ENCODE measurements at places on chromosomes 6 and 20.

DNA sequence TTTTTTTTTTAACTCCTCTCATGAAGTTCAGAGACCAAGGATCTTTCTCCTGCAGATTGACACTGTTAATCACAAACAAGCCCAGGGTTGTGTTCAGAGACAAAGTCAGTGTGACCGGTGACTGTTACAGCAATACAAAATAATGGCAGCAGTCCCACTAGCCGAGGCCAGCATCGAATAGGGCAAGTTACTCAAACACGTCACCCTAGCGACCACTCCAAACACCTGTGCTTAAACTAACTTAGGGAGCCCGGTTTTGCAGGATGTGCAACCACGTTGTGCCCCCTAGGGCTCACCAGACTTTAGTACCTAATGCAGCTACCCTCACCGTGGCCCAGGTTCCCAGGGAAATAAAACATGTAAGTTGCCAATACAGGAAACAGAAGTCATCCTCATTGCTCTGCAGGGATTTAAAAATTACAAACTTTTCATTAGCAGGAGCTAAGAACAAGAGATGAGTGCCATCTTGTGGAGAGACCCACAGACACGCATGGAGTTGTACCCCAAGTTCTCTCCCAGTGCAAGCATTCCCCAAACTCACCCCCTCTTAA lies 38.1 kb downstream of the FAM50B start:
- DNase-seq: no peak

DNA sequence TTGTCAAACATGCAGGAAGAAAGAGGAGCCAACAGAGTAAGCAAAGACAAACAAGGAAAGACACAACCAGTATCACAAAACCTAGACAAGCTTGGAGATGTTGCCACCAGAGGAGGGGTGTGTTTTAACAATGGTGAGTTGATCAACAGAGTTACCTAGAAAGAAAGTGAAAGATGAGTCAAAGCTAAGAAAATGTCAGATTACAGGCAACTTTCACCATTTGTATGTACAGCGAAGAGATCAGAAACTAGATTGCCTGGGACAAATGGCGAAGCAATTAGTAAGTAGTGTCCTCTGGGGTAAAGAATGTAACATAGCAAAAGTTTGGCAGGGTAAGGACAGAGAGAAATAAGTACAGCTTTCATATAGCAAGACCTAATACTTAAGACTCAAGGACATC lies 51.6 kb upstream of the POU3F2 start:
- no peak for DNase-seq

DNA sequence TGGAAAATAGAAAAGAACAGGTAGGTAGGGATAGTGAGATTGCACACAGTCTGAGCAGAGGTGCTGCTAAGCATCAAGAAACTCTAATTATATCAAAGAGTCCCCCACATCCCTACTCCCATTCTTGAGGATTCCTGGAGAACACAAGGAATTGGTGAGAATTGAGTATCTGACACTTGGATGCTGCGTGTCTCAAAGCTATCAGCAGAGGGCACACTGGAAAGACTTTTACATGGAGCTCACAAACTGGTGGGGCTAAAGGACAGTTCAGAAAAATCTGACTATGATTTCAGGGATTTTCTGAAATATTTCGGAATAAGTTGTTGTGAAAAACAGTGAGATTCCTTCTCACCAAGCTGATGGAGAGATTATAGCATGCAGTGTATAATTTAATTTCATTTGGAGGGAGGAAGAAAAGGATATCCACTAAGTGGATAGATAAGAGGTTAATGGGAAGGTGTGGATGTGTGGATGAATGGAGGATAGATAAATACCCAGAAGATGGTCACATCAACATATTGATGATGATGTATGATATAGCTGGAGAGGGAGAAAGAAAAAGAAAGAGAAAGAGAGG lies 215.4 kb upstream of the DEFB112 start:
- DNase-seq: no peak

GRCh38 chr20:13333036-13333435 lies 112.0 kb downstream of the ISM1 start:
- no peak for DNase-seq

DNA sequence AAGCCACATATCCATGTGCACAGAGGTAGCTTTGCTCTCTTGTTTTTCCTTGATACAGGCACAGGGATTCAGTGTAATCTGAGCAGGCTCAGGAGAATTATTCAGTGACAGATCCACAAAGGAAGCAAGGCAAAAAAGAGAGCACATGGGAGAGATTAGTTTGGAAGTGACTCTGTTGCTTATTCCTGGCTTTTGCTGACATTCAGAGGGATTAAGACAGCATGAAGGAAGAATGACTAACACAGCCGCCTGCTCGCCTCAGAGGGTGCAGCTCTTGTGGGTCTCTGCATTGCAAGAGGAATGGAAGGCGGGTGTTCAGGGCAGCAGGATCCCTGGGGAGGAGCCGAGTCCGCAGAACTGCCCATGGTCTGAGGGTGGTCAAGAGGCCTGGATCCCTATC lies 203.4 kb upstream of the KCNQ5 start:
- DNase-seq: no peak

DNA sequence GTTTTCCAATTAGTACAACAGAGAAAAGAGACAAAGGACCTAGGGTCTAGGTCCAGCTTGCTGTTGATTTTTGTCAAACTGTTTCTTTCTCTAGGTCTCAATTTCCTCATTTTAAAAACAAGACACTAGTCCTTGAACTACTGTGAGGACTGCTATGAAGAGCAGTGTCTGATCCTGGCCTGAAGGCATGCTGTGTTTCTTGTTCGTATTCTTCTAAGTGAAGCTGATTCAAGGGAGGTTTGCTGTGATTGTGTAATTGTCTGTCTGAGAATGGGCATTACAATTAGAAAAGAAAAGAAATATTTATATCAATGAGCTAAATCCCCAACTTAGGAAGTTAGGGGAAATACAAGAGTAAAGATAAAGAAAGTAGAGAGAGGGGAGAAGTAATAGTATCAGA lies 228.2 kb upstream of the SUPT3H start:
- DNase-seq: no peak

GRCh38 chr6:154070041-154070440 lies 31.0 kb downstream of the OPRM1 start:
- DNase-seq: no peak

DNA sequence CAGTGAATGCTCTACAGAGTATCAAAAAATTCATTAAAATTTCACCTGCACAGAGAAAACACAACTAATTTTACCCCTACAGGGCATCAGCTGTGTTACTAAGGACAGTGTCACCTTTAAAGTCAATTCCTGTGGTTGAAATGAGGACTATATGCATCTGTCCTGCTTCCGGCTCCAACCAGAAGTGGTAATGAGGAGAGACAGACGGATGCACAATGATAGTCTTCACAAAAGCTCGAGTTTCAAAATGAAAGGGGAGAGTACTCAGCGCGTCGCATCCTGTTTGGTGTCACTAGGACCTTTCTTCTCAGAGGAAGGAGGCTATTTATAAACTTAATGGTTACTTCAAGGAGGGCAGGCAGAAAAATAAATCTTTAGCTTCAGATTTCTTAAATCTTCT lies 86.5 kb downstream of the LYRM4 start:
- peak; percentile 92 for DNase-seq

DNA sequence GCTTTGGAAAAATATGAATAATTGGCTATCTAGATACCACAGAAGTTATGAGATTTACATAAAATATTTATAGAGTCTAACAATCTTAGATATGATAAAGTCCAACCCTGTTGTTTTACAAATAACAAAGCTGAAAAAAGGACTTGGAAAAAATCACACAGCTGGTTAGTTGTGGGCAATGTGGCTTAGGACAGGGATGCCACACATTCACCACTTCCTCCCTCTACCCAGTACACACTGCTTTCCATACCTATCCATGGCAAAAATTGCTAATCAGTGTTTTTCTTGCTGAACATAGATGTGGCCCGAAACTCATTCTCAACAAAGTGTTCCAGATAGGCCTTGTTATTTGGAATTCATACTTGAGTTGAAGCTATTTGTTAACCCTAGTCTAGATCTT lies 147.3 kb upstream of the BMP5 start:
- DNase-seq: no peak

- no peak for DNase-seq
These were observed 99.5 kb upstream of the SUPT3H start for GRCh38 chr6:45477278-45477677.

DNA sequence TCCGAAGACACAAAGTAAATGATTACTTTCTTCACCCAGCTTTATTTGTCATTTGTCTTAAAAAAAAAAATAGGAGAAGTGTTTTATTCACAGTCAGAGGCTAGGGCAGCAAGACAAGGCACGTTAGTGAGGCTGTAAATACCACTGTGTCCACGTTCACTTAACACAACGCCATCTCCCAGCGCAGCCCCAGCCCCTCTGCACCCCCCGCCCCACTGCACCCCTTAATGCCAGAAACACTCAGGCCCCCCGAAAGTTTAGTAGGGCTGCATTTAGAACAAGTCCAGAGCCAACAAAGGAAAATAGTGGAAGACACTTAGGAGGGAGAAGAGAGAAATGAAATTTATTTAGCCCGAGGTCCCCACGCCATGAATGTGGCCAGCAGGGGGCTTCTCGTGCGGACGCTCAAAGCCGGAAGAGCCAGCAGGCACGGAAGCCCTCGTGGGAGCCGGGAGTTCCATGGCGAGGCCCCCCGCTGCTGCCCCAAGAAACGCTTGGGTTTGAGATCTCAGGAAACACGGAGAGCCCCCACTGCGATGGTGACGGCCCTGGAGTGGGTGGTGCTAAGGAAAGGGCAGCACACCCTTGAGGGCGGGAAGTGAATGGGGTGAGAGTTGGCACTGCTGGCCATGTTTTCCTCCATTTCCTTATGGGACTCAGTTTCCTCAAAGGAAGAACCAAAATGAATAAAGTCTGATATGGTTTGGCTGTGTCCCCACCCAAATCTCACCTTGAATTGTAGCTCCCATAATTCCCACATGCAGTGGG lies 50.2 kb downstream of the IYD start:
- DNase-seq: peak; percentile 23

DNA sequence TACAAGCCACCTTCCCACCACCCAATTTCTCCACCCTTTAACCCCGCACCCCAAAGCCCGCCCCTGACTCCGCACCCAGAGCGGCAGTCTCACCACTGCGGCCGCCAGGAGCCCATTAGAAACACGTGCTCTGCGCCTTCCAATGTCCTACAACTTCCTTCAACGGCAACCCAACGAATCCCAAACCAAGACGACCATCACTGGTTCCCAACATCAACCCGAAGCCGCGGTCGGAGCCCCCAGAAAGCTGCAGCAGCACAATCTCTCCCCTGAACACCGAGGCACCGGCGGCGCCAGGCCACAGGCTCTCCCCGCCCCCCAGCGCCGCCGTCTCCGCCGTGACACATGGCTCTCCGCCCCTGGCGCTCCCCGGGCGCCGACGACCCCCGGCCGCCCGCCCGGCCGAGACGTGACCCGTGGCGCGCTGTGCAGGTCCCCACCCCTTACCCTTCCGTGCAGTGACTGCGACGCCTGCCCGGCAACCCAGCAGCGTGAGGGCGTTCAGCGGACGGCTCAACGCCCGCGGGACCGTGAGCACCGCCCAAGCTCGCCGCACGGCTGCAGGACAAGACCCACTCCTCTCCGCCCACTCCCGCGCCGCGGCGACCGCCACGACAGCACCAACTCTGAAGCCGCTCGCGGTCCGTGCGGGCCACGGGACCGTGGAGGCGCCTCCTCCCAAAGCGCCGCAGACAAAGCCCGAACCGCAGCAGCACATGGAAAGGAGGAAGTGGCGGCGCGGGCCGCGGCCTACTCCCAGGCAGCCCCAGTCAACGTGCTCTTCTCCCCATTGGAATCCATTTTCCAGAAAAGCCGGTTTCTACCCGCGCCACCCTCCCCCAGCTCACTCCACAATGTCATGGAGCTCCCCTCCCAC lies 551 bp downstream of the SYNCRIP start:
- DNase-seq: peak; percentile 42

- DNase-seq: no peak
These were observed 21.1 kb downstream of the WRNIP1 start for GRCh38 chr6:2786269-2786668.

- no peak for DNase-seq
These were observed 13.0 kb downstream of the C6orf163 start for GRCh38 chr6:87357479-87358196.

DNA sequence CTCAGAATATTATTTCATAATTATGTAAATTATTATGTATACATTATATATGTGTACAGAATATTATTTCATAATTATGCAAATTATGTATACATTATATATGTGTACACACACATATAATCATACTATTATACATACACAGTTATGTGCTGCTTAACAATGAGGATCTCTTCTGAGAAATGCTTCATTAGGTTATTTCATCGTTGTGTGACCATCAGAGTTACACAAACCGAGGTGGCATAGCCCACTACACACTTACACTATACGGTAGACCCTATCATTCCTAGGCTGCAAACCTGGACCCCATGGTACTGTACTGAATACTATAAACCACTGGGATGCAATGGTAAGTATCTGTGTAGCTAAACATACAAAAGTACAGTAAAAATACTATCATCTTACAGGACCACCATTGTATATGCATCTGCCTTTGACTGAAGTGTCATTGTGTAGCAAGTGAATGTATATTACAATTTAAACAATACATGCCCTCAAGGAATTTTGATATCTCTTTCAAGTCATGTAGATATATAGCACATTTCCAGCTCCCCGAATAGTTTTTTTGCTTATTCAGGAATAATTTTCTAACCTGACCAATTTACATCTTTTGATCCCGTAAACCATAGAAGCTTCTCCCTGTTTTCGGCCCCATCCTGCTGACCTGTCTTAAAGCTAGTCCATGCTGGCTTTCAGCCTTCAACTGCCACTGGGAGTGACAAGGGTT lies 71.2 kb downstream of the TMEM170B start:
- no peak for DNase-seq

DNA sequence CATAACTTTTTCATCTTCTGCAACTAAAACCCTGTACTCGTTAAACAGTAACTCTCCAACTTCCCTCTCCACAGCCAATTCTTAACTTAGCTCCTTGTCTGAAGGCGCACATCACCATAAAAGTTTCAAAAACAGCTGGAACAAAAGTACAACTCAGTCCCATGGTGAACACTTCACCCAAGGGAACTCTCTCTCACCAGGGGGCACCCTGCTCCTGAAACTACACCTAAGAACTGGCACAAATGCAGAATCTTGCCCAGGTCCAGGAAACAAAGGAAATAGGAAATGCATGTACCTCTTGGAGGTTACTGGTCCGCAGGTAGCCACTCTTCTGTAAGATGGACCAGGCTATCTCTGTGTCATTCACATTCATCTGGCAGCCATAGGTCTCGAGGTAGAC lies 6.6 kb downstream of the CDK5RAP1 start:
- no peak for DNase-seq

DNA sequence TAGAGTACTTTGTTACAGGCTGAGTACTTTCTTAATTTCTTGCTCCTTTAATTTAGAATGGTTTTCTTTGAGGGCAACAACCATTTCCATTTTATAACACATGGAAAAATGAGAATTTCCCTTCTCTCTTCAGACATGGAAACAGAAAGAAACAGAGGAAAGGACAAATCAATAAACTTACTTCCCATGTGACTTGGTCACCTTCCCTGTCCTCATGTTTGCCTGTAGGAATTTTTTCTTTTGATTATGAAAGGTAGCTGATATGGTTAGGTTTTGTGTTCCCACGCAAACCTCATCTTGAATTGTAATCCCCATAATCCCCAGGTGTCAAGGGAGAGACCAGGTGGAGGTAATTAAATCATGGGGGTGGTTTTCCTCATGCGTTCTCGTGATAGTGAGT lies 169.7 kb downstream of the PHF3 start:
- no peak for DNase-seq

- DNase-seq: no peak
These were observed 1.6 kb downstream of the TRIM27 start for GRCh38 chr6:28922004-28922820.

Data from Jurkat, Clone E6-1 (cell line).